ENCODE measurements at places on chromosomes 16 and 17.

DNA sequence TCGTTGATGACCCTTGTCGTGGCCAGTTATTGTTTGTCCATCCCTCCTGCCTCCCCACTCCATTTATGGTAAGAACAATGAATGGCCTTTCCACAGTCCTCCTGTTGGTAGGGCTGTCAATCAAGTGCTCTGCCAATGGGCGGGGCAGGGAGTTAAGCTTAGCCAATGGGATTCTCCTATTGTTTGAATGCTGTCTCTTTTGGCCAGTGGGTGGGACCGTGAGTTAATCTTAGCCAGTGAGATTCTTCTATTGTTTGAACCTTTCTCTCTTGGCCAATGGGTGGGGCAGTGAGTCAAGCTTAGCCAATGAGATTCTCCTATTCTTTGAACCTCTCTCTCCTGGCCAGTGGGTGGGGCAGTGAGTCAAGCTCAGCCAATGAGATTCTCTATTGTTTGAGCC, 85.4 kb downstream of the IRX3 start:
- no peak for DNase-seq

GRCh38 chr16:11634312-11634711, 33.9 kb upstream of the SNN start:
- no peak for DNase-seq

- DNase-seq, result no peak
Observed at GRCh38 chr16:9270941-9271340, 179.5 kb downstream of the HAPSTR1 start.

- no peak for DNase-seq
Observed at GRCh38 chr17:17732892-17733670, 51.8 kb downstream of the RAI1 start.

GRCh38 chr16:50578137-50578536, 29.9 kb downstream of the NKD1 start:
- no peak for DNase-seq

DNA sequence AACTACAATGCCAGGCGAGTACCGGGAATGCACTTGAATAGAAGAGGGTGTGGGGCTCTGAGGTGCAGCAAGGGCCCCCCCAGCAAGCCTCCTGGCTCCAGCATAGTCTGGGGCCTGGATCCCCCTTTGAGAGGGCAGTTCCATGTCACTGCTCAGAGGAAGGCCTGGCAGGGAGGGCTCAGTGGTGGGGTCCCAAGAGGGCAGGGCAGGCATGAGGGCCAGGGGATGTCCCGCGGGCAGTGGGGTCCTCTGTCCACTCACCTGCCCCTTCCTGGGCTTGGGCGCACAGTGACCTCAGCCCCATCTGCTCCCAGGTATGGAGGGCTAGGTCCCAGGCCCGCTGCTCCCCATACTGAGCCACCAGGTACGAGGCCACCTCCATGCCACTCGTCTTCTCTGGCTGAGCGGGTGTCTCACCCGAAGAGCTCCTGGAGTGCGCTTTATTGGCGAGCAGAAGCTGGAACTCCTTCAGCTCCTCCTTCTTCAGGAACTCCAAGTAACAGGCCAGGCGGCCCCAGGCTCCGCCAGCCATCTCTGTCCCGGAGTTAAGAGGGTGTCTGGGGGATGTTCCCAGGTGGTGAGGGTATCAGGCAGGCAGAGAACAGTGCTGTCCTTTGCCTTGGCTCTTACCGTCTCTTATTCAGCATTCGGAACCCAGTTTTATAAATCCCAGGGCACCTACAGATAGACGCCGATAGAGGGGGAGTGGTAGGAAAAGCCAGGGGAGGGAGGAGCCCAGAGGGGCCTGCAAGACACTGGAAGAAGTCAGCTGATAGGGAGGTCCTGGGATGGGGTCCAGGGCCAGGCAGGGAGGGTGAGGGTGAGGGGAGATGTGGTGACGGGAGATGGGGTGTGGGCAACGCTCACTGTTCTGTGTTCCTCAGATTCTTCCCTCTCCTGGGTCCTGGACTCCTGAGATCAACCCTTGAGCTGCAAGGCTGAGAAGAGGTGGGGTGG, 605 bp downstream of the NLRP1 start:
- no peak for DNase-seq

- DNase-seq, result no peak
Observed at GRCh38 chr17:57444682-57445450, 188.5 kb downstream of the MSI2 start.

- DNase-seq, result no peak
Observed at GRCh38 chr16:85798283-85798776, 1.0 kb downstream of the EMC8 start.

DNA sequence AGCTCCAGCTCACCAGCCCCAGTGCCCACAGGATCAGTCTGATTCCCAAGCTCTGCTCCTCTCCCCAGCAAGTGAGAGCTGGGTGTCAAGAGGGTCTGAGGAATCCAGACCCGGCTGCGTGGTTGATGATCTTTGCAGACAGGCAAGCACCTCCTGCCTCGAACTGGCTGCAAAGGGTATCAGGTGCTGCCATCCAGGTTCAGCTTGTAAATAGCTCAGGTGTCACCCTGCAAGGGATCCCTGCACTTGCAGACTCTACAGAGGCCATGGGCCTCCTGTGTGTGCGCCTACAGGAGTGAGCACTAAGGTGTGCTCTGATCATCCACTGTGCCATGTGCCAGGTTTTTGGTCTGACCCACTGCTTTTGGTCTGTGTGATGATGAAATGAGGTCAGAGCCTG, 16.2 kb downstream of the DEXI start:
- DNase-seq, result no peak

- no peak for DNase-seq
Observed at GRCh38 chr17:50148226-50149090, 2.0 kb downstream of the PPP1R9B start.

- DNase-seq, result no peak
Observed at GRCh38 chr17:35345445-35345925, 27.9 kb downstream of the SLFN11 start.

GRCh38 chr16:78022347-78023060, at the start of gene CLEC3A:
Gene CLEC3A, plus strand, starts transcription at chr16:78022548. Its CDS starts 79 bp downstream, at chr16:78022627.
- DNase-seq, result no peak

DNA sequence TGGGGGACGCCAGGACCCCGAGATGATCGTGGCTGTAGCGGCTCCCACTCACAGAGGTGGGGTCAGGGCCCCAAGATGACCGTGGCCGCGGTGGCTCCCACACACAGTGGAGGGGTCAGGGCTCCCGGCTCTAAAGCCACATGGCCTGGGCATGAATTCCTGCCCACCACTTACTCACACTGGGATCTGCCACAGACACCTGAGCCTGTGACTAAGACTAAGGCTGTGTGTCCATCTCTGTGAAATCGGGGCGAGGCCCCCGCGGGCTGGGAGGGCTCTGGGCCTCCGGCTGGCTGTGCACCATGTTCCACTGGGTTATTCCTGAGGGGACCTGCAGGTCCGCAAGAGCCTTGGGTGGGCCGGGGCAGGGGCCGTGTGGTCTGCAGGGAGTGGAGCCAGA, 18.5 kb downstream of the ZFPM1 start:
- no peak for DNase-seq

GRCh38 chr17:79781736-79782575, 4.0 kb downstream of the CBX2 start:
- DNase-seq, result no peak

GRCh38 chr17:43994272-43995149, 9.9 kb upstream of the NAGS start:
- no peak for DNase-seq

DNA sequence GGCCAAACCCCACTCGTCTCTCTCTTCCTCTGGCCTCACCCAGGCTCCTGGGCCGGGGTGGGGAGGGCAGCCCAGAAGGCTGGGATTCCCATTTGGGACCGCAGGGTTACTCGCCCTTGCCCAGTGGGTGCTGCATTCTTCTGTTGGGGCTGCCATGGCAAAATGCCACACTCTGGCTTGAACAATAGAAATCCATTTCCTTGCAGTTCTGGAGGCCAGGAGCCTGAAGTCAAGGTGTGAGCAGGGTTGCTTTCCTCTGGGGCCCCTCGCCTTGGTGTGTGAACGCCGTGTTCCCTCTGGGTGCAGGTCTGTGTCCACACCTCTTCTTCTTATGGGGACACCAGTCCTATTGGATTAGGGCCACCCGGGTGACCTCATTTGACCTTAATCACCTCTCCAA, 105.8 kb upstream of the GSE1 start:
- no peak for DNase-seq

DNA sequence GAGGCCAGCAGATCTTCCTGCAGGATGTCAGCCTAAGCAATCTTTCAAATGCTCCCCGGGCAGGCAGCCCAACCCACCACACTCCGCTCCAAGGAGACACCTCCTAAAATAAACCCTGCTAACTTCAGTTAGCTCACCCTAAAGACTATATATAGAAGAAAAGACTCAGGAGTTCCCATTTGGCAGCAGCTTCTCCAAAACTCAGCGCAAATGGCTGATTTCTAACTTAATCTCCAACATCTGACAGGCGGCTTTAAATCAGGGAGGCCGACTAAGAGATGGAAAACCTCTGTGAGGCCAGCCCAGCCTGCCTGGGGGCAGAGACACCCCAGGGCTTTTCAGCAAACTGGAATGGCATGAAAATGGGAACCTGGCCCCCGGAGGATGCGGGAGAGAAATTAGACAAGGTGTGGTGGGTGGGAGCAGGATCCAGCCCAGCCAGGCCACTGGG, 91.6 kb downstream of the XYLT1 start:
- no peak for DNase-seq

DNA sequence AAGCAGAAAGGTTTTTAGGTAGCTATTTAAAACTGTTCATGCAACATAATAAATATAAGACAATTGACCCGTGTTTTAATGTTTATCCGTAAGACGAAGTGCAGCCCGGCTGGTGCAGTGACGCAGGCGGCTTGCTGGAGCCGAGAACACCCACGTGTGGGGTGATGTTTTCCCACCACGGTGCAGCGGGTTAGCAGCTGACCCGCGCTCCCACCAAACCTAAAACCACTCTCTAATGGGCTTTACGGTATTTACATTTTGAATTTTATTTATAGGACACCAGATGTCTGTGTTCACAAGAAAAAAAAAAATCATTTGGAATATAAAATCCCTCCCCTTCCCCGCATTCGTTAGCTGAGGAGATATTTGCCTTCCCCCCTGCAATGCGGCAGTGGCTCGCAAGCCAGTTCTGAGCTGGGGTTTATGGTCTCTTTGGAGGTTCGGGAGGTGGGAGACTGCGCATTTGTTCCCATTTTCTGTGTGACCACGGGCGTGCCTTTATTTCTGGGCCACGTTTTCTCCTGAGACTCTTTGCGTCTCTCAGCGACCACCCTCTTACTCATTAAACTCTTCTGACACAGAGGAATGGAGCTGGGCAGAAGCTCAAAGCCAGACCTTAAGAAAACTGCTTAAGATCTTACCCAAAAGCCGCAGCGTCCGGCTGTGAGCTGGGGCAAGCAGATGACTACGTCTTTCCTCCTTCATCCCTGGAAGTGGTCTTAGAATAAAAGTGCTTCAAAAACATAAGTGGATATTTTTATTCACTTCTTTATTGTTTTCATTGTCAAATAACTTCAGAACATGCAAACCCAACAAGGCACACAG, 301.1 kb downstream of the IRF8 start:
- no peak for DNase-seq

- no peak for DNase-seq
Observed at GRCh38 chr16:17451843-17452242, 18.9 kb downstream of the XYLT1 start.

GRCh38 chr17:19305256-19305655, 57.3 kb downstream of the B9D1 start:
- DNase-seq, result no peak

DNA sequence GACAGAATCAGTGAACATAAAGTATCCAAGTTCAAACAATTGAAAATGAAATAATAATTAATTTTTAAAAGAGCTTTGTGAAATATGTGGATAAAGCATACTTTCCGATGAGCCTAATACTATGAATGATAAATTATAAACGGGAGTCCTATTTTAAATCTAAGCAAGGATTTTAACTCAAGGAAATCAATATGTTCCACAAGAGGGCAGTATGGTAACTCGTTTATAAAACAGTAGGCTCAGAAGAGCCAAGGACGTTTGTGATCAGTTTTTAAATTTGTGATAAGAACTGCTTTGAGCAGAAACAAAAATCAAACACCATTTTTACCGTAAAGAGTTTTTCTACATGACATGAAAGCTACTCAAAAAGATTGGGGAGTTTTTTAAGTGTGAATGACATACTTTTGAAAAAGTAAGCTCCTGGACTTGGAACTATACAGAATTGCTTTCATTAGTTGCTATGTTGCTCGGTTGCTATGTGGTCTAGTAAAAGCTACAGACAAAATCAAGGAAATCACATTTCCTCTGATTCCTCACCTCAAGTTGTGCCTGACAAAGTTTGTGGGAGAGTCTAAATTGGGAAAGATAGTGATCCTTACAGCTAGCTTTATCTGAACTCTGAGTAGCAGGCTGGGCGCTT, 11.8 kb upstream of the TEKT1 start:
- no peak for DNase-seq

- DNase-seq, result no peak
Observed at GRCh38 chr16:21973945-21974344, 20.8 kb downstream of the UQCRC2 start.

- DNase-seq, result no peak
Observed at GRCh38 chr17:52136166-52136565, 22.3 kb downstream of the CA10 start.

- DNase-seq, result no peak
Observed at GRCh38 chr16:704552-705380, 835 bp downstream of the FBXL16 start.

DNA sequence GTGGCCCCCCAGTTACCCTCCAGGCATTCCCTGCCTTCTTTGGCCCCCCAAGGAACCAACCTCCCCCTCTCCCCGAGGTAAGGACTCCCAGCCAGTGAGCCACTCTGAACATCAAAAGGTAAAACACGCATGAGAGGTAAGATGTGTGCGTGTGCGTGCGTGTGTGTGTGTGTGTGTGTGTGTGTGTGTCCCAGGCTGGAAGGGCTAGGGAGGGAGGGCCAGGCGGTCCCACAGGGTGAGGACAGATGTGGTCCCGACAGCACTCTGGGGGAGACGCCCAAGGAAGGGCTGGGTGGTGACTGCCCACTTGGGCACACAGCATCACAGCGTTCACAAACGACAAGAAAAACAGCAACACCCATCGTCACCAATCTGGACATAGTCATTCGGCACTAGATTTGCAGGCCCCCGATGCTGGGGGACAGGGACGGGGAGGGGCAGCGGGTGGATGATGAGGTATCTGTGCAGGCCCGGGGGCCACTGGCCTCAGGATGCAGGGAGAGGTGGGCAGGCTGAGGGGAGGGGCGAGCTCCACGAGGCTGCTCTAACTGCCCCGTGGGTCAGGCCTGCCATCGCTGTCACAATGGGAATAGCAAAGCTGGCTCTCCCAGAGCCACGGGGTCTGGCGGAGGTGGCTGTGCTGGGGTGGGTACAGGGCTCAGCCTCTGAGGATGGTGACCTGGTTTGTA, 16.3 kb downstream of the MNT start:
- DNase-seq, result no peak

Data from brain pericyte (primary cell).